ENCODE measurements at places on chromosomes 3 and 15.

- DNase-seq: no peak
Measured at GRCh38 chr3:177065285-177066033, 131.8 kb downstream of the TBL1XR1 start.

DNA sequence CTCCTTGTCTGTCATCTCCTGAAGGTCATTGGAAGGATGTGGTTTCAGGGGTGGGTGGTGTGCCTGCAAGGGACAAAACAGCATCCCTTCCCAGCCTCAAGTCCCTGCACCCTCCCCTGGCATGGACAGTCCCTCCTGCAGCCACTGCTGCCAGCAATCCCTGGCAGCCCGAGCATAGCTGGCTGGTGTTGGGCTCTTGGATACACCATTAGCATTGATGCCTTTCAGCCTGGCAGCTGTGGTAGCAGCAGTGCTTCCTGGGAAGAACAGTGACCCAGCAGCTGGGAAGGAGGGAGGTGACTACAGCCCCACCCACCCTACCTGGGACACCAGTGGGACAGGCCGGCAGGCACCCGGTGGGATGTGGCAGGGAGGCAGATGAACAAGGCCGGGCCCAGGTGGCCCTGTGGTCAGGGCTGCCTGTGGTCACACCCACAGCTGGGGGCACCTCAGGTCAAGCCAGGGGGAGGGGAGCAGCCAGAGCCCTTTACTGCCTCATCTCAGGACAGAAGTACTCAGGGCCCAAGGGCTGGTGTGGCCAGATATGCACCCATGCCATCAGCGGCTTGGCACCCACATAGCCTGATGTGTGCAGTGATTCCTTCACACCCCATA lies 32.9 kb upstream of the TMEM115 start:
- DNase-seq: no peak

- no peak for DNase-seq
Measured at GRCh38 chr3:14389716-14390115, 12.7 kb upstream of the SLC6A6 start.

- no peak for DNase-seq
Measured at GRCh38 chr3:149828390-149828789, 15.4 kb downstream of the RNF13 start.

- no peak for DNase-seq
Measured at GRCh38 chr15:64311566-64311965, 44.4 kb downstream of the CSNK1G1 start.

GRCh38 chr15:40470423-40471104 lies at the start of gene CHST14:
TSS of gene CHST14 (plus strand) at chr15:40470984. CDS start at chr15:40471214, 230 bp downstream.
- DNase-seq: no peak

- no peak for DNase-seq
Measured at GRCh38 chr15:90862964-90863778, 5.2 kb upstream of the FURIN start.

- no peak for DNase-seq
Measured at GRCh38 chr15:83855956-83856355, 202.0 kb downstream of the ADAMTSL3 start.

GRCh38 chr15:51814606-51815005 lies 14.8 kb upstream of the TMOD3 start:
- no peak for DNase-seq

- DNase-seq: no peak
Measured at GRCh38 chr3:186496016-186496415, 48.2 kb downstream of the CRYGS start.

Measured in foreskin keratinocyte (primary cell).